ENCODE measurements at places on chromosomes 7 and 10. TPM values are rescaled to one million over a fixed set of nuclear protein-coding genes. Genes with fewer than 3 reads are reported as not detected.

DNA sequence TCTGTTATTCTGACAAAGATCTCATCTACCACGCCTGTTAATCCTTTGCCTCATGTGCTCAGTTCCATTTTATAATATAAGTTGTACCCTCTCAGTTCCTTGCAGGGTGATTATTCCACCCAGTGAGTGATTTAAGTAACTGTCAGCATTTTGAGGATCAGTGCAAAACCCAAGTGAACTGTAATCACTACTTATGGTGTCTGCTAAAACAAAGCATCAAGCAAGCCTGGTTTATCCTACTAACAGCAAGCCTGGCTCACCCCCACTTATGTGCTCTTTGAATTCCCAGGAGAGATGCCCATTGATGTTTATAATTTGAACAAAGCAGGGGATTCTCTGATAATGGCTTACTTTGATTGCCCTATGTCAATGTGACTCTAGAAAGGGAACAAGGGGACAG is 186.8 kb upstream of the LRGUK start:
- DNase-seq, result no peak

DNA sequence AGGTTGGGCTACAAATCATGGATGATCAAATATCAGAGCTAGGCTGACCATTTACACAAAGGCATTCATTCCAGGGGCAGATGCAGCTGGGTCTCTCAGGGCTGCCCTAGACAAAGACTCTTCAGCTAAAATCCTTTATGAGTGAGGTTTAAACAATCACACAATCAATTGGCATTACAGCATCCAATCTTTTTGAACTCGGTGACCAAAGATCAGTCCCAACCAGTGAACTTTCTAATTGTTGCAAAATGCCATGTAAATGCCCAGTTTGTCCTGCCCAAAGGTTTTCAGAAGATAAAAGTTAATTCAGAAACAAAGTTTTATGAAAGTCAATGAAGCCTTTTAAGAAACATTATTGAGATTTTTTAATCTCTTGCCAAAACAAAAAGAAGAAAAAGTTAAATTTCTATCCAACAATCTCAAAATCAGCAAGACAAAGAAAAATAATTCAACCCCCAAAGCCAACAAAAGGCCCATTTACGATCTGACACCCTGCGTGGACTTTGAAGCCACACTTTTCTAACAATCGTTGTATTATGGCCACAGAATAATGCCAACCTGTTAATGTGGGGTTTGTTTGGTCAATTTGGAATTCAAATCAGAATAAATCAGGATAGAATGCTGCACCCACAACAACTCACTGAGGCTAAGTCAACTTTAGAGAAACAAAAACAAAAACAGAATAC is 40.9 kb downstream of the GPR37 start:
- no peak for DNase-seq

DNA sequence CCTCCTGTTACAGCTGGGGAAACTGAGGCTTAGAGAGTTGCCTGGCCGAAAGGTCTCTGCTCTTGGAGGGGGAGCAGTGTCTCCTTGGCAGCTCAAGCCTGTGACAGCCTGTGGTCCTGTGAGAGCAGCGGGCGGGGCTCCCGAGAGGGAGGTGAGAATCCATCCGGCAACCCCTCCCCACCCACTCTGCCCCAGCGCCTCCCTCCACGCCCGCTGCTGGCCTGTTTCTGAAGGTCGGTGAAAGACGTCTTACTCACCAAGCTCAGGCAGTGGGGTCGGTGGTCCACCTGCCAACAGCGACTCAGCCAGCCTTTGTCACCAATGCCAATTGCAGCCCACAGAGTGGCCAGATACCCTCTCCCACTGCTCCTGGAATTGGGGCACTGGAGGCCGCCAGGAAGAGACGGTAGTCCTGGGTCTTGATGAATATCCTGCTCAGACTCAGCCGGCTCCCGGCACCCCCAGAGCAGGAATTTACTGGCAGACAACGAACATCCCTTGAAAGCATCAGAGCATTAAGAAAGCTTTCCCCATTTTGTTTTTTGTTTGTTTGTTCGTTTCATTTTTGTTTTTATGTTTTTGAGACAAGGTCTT is 7.4 kb upstream of the TTYH3 start:
- DNase-seq, result no peak

DNA sequence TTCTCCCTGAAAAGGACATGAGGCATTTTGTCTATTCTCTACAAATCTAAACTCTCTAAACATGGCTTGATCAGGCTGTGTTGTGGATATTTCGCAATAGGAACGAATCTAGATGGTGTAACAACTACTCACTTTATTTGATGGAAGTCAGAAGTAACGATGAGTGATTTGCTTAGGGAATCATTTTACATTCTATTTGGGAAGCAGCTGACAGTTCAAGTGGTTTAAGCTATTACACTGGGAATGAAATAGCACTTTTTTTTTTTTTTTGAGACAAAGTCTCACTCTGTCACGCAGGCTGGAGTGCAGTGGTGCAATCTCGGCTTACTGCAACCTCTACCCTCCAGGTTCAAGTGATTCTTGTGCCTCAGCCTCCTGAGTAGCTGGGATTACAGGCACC is 44.1 kb downstream of the NPY start:
- peak; percentile 40 for DNase-seq

The ASB10 gene
- not detected for total RNA-seq

The EDRF1 gene
- total RNA-seq, result 54.6 TPM

The SPDYE2 gene
- 0.23 TPM for total RNA-seq

DNA sequence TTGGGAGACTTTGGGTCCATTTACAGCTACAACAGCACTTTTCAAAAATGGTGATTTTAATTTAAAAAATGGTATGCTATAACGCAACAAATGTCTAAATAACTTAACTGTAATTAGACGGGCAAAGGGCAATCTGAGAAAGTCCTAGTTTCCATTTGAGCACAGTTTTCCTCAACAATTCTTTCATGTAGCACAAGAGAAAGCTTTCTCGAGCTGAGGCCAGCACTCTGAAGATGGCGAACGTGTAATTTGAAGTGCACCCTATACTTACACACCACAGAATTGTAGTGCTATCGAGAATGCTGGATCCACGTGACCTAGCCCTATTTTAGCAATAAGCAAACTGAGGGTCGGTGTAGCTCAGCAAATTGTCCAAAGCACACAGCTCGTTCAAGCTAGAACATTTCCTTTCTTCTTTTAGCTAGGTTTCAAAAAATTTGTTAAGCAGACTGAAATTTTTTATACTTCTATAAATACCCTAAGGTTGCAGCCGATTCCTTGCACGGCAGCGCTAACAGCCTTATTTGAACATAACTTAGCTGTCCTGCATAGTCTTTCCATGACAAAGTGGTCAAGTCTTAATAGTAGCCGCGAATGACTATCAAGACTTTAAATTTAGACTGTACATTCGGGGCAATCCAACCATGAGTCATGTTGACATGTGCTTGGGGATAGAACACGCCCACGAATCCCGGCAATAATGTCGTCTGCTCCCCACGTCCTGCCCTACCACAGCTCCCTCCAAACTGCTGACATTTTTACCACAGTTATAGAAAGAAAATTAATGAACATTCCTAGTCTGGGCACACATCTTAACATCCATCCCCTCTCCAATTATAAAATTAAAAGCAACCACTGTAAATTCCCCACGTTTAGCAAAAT is 10.0 kb downstream of the KLF6 start:
- DNase-seq, result no peak

- DNase-seq, result peak; percentile 57
Observed at GRCh38 chr10:63265683-63266235, 132.6 kb downstream of the NRBF2 start.

GRCh38 chr7:87106974-87107612 is 45.2 kb upstream of the DMTF1 start:
- no peak for DNase-seq

GRCh38 chr10:46518028-46518725 is 38.3 kb downstream of the GPRIN2 start:
- DNase-seq, result no peak

DNA sequence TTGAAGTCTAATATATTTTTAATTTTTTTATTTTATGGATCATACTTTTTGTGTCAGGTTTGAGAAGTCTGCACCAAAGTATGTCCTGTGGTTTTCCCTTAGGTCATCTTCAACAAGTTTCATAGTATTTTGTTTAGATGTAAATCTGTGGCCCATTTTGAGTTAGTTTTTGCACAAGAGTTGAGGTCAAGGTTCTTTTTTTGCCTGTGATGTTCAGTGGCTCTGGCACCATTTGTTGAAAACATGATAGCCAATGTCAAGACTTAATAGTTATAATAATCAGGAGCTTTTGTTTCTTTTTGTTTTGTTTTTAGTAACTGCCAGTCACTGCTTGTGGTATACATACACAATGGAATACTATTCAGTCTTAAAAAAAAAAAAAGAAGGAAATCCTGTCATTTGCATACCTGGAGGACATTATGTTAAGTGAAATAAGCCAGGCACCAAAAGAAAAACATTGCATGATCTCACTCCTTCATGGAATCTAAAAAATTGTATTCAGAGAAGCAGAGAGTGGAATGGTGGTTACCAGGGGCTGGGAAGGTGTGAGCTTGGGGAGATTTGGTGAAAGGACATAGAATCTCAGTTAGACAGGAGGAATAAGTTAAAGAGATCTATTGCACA is 61.3 kb downstream of the EGFR start:
- DNase-seq, result no peak

DNA sequence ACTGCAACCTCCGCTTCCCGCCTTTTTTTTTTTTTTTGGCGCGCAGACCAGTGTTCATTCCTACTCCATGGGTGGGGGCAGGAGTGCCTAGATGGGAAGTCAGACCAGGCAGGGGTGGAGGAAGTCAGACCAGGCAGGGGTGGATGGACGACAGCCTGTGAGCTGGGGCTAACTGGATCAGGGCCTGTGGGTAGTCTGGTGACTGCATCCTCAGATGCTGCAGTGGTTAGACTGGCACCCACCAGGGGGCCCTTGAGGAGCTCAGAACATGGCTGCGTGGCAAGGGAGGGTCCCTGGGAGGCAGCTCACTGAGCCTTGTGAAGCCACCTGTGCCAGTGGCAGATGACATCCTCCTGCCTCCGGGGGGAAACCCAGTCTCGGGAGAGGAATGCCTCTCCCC is 35.1 kb downstream of the RCC1L start:
- peak; percentile 15 for DNase-seq

DNA sequence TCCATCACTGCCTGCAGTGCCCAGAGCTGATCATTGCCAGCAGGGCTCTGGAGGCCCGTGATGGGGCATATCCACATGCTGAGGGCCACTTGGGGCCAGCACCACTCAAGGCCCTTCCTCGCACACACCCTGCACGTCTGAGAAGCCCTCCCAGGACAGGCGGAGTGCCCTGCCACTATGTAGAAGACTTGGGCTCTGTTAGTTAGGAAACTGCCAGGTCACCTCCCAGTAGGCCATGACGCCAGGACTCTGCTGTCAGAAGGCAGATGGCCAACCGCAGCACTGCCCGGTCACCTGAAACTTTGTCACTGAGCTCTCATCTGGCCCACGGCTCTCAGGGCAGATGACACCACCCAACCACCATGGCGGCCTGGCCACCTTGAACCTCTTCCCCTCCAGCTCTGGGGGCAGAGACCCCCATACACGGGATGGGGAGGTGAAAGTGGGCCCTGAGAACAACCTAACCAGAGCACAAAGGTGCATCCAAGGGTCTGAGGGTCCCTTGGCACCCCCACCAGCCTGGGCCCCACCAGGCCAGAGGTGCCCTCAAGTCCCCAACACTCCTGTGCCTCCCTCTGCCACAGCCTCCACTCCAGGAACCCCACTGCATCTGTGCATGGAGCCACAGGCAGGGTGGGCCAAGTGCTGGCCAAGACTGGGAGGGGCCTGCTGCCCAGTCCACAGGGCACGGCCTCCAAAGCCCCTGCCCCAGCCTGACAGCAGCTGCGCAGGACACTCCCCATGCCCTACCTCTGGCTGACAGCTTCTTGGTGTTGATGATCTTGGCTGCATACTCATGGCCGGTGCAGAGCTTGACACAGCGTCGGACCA is 41.8 kb downstream of the CAMK2B start:
- peak; percentile 8 for DNase-seq

GRCh38 chr7:2012981-2013380 is 219.8 kb downstream of the MAD1L1 start:
- peak; percentile 91 for DNase-seq

DNA sequence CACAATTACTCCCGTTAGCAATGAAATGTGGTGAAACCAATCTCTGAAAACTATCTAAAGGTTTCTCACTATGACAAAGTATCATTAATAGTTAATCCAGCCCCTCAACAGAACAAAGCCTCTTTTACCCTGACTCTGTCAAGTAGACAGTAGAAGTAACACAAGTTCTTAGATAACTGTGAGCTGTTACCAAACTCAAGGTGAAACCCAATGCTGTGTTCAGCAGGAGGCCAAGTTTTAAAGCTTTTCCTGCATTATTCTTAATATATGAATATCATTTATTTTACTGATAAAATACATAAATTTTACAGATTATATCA is 109.1 kb downstream of the SRPK2 start:
- no peak for DNase-seq

The CUZD1 gene
- total RNA-seq, result 0.94 TPM

GRCh38 chr7:114298011-114298410 is 116.6 kb upstream of the FOXP2 start:
- DNase-seq, result no peak

- DNase-seq, result no peak
Observed at GRCh38 chr7:36083626-36084380, 69.3 kb upstream of the EEPD1 start.

GRCh38 chr7:151769188-151769821 is 107.6 kb downstream of the PRKAG2 start:
- no peak for DNase-seq

DNA sequence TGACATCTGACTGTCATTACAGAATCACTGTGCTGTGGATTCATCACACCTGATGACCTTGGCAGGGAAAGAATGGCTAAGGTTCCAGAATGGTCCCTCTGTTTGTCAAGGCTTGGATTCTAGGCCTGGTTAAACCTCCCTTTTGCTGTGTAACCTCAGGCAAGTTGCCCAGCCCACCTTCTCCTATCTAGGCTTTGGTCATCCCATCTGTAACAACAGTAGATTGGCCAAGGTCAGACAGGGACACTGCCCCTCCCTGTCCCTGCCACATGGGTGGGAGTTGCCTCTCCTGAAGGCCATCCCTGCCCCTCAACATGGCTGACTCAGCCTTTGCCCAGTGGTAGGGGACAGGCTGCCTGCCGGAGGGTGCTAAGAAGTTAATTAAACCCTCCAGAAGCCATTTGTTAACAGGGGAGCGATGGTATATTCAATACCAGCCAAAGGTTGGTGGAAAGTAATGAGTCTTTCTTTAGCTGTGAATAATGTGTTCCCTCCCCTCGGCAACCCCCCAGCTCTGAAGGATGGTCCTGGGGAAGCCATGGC is 149.8 kb upstream of the PCBD1 start:
- DNase-seq, result no peak

GRCh38 chr10:11279314-11279713 is 261.6 kb downstream of the CELF2 start:
- DNase-seq, result no peak

GRCh38 chr10:81215498-81215897 is 659.5 kb upstream of the NRG3 start:
- no peak for DNase-seq

GRCh38 chr10:9222917-9223316 is 1168.4 kb downstream of the GATA3 start:
- DNase-seq, result no peak
